ENCODE measurements at places on chromosomes 7 and 10. TPM values are rescaled to one million over a fixed set of nuclear protein-coding genes. Genes with fewer than 3 reads are reported as not detected.

GRCh38 chr10:44383749-44384600 lies 922 bp downstream of the CXCL12 start:
- H3K27me3 ChIP-seq = peaks cover 25% of the 10 kb centered on the region
- H3K4me1 ChIP-seq = peaks cover 4% of the 10 kb centered on the region
- no peak overlapping the region for H3K27ac ChIP-seq
- no peaks in the 10 kb centered on the region for H3K36me3 ChIP-seq
- no peak overlapping the region for H3K4me3 ChIP-seq

DNA sequence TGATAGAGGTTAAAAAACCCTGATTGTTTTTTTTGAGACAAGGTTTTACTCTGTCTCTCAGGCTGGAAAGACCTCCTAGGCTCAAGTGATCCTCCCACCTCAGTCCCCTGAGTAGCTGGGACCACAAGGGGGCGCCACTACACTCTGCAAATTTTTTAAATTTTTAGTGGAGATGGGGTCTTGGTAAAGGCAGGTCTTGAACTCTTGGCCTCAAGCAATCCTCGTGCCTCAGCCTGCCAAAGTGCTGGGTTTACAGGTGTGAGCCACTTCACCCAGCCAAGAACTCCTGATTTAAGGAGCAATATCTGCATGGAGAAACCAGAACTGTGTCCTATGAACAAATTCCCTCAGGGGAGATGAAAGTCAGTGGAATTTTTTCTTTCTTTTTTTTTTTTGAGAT lies 7.3 kb upstream of the KLHDC10 start:
- peak; percentile 85 for DNase-seq
- peaks cover 2% of the 10 kb centered on the region for H3K27me3 ChIP-seq
- no peak overlapping the region for H3K4me3 ChIP-seq
- H3K27ac ChIP-seq = no peak overlapping the region

- H3K27me3 ChIP-seq = no peaks in the 10 kb centered on the region
- DNase-seq = peak; percentile 51
- H3K36me3 ChIP-seq = peaks cover 22% of the 10 kb centered on the region
- H3K4me1 ChIP-seq = peaks cover 5% of the 10 kb centered on the region
- H3K27ac ChIP-seq = peak overlapping the region; percentile 36
Observed at GRCh38 chr7:44072364-44073231, 7.2 kb upstream of the PGAM2 start.

GRCh38 chr7:121077165-121077630 lies 88.7 kb downstream of the CPED1 start:
- no peaks in the 10 kb centered on the region for H3K36me3 ChIP-seq
- DNase-seq = no peak
- H3K4me3 ChIP-seq = no peak overlapping the region
- H3K4me1 ChIP-seq = no peaks in the 10 kb centered on the region

- no peak for DNase-seq
- no peak overlapping the region for H3K27ac ChIP-seq
- no peaks in the 10 kb centered on the region for H3K36me3 ChIP-seq
- H3K4me3 ChIP-seq = no peak overlapping the region
Observed at GRCh38 chr10:13860886-13861285, 274.1 kb downstream of the PRPF18 start.

GRCh38 chr10:128725531-128725930 lies 599.3 kb upstream of the MKI67 start:
- no peaks in the 10 kb centered on the region for H3K4me1 ChIP-seq
- no peak overlapping the region for H3K4me3 ChIP-seq
- H3K36me3 ChIP-seq = no peaks in the 10 kb centered on the region

AKR1C8 gene
- total RNA-seq = not detected

STK31 gene
- not detected for total RNA-seq

SPDYE2B gene
- total RNA-seq = 0.19 TPM

KLF14 gene
- total RNA-seq = not detected

ABCC2 gene
- total RNA-seq = 0.64 TPM

PLXDC2 gene
- total RNA-seq = not detected

Data from activated naive CD4-positive, alpha-beta T cell treated with anti-CD3 and anti-CD28 coated beads for 36 hours (primary cell).